ENCODE measurements at places on chromosomes 11 and 22.

- DNase-seq = no peak
These were observed 1.5 kb downstream of the KIF18A start for GRCh38 chr11:28106353-28107043.

GRCh38 chr11:1546536-1547466 is 25.3 kb downstream of the DUSP8 start:
- peak; percentile 50 for DNase-seq

DNA sequence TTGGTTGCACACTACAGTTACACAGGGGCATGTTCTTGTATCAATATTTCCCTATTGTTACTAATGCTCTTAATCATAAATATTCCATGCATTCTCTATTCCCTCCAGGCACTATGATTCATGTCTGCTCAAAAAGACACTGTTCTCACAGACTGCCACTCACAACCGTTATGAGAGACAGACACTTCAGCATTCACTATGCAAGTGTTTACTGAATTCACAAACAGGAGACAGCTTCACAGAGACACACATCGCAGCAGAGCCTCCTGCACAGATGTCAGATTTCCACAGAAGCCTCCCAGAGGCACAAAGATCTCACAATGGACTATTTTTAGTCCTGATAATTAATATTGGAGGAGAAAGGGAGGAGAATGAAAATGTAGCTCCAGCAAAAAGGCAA is 930.4 kb downstream of the OPCML start:
- no peak for DNase-seq

GRCh38 chr22:27554106-27554811 is 247.3 kb downstream of the MN1 start:
- peak; percentile 49 for DNase-seq

- no peak for DNase-seq
These were observed 28.2 kb upstream of the MGAT3 start for GRCh38 chr22:39428597-39429071.

- DNase-seq = no peak
These were observed 22.8 kb downstream of the TEAD1 start for GRCh38 chr11:12696911-12697581.

- no peak for DNase-seq
These were observed 3.1 kb downstream of the HTR3B start for GRCh38 chr11:113907681-113908080.

DNA sequence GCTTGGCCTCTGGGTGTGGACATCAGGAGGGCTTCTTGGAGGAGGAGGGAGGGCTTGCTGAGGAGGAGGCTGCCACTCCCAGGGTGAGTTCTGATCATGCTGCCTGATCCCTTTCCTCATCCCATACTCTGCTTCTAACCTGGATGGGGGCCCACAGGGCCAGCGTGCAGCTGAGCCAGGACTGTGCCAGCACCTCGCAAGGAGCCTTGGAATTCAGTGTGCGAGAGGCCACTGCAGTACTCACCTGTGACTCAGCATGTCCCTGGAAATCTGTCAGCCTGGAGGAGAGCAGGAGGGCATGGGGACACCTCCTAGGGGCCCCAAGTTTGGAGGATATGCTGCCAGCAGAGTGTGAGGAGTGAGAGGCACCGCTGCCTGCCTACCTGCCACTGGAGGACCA is 4.2 kb upstream of the GAB4 start:
- no peak for DNase-seq

DNA sequence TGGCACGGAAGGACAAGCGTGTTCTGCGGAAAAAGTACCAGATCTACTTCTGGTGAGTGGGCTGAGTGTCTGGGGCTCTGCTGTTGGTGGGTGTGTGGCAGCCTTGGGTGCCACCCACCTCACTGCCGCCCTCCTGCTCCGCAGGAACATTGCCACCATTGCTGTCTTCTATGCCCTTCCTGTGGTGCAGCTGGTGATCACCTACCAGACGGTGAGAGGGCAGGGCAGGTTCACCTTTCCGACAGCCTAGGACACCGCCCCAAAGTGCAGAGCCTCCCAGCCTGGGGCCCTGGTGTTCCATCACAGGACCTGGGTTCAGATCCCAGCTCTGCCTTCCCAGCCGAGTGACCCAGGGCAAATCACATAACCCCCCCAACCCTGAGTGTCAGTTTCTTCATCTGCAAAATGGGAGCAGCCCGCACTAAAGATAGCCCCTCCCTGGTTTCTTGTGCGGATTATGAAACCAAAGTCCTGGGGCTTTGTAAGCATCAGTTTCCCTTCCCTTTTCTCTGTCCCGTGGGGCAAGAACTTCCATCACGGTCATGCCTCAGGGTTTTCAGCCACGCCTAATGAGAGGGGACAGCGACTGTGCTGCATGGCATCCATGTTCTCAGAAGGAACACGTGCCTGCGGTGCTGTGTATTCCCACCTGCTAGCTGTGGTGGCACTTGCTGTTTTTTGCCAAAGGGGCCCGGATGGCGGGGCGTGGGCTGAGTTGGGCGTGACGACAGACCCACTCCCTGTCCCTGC is 9.8 kb upstream of the TAGLN start:
- DNase-seq = no peak

GRCh38 chr22:23113847-23114720 is 27.7 kb downstream of the RSPH14 start:
- DNase-seq = no peak

DNA sequence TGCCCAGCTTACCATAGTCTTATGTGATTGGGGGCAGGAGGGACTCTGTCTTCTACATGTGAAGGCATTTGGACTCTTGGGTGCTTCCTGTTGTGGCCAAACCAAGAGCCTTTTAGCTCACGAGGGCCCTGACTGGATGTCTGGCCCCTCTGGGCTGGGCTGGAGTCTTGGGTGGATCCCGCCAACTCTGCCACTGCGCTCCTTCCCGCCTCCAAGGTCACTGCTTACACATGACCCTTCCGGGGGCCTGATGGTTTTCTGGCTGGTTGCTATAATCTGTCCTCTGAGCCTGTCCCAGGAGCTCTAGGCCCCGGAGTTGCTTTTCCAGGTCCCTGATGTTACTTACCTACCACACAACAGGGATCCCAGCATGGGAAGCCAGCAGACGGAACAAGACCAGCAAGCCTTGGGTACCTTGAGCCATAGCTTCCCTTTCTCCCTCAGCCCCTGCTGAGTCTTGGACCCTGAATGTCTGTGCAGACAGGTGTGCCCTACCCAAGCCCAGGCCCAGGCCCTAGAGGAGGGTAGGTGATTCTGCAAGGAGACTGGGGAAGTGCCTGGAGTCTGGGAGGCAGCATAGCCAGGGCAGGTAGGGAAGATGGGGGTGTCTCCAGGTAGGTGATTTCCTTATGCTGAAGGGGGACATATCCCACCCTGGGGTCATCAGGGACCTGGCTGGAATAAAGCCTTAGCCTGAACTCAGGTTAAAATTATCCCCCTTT is 100.3 kb downstream of the TSPAN18 start:
- DNase-seq = no peak

DNA sequence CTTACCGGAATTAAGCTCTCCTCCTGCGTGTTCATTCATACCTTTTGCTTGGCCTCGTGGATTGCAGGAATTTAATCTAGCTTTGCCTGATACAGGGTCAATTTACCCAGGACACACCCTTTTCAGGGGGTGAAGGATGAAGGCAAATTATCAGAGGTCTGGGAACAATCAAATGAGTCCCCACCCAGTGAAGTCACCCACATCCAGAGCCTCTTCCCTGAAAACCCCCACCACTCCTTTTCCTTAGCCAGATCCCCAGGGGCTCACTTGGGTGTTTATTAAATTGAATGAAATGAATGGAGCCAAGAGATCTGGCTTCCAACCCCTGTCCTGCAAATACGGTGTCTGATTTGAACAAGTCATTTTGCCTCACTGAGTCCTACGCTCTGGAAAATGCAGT is 31.0 kb upstream of the LIPT2 start:
- no peak for DNase-seq

DNA sequence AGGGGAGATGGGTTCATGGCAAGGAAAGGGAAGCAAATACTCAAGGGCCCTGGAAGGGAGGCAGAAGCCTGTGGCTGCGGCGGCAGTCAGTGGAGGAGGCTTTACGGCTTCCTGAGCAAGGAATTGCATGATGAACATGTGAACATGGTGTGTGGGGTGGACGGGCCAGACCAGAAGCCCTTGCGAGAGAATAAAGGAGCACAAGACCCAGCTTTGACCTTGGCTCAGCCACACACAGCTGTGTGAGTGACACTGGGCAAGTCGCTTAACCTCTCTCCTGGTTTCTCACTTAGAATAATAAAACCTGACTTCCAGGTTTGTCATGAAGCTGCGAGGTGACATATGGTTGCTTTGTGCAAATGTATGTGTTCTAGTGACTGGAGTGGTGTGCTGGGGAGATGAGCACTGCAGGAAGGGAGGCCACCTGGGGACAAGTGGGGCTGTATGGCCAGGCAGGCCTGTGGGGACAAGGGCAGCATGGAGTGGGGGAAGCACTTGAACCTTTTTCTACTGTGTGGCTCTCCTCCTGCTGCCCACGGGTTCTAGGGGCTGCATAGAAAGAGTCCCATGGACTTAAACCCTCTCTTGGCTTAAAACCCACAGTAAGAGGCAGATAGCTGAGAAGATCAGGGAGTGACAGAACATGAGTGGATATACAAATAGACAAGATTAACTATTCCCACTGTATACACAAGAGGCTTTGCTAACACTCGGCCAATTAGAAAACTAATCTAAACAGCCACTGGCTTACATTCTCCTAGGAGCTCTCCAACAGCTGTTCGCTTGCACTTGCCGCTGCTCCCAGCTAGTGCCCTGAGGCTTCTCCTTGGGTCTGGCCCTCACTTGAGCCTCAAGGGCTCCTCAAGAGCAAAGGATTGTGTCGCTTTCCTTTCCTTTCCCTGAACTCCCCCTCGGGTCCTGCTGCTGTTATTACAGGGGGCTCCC is 67.3 kb upstream of the CDON start:
- no peak for DNase-seq
